ENCODE measurements at places on chromosomes 12 and 14. TPM values are rescaled to one million over a fixed set of nuclear protein-coding genes. Genes with fewer than 3 reads are reported as not detected.

WNK1 gene
- 222 TPM for total RNA-seq

MCRS1 gene
- total RNA-seq, result 52.1 TPM

NELL2 gene
- 0.20 TPM for total RNA-seq

NAV3 gene
- 9.2 TPM for total RNA-seq

Data from renal cortical epithelial cell (primary cell).